ENCODE measurements at places on chromosomes 1 and 21.

DNA sequence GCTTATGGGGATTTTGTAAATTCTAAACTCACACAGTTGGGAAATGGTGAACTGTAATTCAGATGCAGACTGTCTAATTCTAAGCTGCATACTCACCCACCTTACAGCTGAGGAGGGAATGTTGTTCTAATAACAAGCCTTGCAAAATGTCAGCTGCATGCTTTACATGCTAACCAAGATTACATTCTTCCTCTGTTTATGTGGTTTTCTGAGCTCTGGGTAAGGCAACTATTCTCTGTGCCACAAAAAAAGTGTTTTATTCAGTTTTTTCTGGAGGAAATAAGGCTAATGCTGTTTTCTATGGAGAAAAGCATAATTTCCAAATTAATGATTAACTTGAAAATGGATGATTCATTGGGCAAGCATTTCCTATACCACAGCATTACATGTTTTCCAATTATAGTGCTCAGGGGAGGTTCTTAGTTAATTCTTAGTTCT, 64.9 kb downstream of the RGS13 start:
- DNase-seq: no peak

DNA sequence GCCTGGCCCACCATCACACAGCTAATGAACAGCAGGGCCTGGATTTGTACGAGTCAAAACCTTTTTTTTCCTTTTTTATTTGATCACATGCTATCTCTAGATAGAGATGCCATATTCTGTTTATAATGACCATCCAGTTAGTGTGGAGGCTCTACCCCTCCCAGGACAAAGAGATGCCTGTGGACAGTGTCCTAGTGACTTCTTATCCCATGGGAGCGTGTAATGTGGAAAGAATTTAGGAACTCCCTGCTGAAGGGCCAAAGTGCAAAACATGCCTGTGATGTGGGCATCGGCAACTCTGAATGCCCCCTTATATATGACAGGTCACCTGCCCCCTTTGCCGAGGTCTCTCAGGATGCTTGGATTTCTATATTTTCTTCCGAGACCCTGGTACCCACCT, 292.2 kb downstream of the RRAGC start:
- DNase-seq: no peak

DNA sequence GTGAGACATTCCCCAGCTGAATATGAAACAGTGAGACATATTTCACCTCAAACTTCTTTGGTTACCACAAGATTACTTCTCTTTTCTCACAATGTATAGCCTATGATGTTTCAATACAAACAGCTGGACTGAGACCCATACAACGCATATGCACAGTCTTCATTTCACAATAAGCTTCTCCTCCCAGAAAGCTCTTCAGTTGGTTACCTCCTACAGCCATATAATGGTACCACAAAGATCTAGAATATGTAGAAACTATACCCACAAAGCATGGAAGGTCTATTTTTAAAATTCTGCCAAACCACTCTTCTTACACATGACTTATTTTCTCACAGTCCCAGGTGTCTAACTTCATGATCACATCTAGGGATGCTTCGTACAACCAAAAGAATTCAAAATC, 70.8 kb downstream of the JAK1 start:
- DNase-seq: no peak

GRCh38 chr1:233668725-233669294, 54.9 kb downstream of the KCNK1 start:
- no peak for DNase-seq

GRCh38 chr1:227234998-227235405, 83.3 kb downstream of the CDC42BPA start:
- no peak for DNase-seq

DNA sequence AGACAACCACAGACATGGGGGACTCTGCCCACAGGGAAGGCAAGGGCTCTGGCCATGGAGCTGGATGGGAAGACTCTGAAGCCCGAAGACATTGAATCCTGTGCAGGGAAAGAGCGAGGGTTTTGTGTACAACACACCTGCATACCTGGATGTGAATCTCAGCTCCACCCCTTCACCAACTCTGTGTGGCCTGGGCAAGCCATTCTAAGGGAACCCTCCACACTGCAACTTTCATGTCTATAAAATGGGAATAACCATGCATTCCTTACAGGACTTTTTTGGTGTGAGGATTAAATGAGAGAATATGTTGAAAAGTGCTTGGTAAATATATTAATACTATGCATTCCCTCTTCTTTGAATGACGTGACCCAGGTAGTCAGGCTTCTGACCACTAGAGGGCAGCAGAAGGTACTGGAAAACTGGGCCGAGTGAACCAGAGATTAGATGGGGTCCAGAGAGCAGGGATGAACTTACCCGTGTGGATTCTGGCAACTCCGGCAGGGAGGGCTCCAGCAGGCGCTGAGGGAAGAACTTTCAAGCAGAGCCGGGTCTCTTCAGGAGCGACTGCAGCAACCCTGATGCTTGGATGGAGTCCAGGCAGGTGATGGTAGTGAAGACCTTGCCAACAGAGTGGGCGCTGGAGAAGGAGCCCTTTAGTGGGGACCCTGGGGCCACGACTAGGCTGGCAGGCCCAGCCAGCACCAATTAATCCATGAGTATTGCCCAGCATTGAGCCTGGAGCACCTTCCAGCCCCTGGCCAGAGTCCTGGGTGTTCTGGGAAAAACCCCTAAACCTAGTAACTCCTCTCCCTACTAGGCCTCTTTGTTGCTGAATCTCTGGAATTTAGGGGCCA, 834 bp upstream of the ELF3 start:
- peak; percentile 82 for DNase-seq

DNA sequence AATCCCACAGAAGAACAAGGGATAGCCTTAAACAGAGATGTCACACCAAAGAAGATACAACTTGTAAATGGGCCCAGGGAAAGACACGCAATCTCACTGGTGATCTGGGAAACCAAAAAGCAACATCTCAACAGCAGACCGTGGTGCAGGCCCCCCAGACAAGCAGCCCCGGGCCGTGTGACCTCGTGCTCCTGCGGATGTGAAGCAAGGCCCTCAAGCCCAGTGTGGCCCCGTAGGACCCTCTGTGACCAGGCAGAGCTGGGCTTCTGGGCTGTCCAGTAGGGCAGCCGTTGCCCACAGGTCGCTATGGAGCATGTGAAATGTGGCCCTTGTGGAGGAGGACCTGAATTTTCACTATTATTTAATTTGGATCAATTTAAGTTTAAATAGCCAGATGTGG, 34.9 kb upstream of the TMEM52 start:
- no peak for DNase-seq

- DNase-seq: no peak
Measured at GRCh38 chr1:162541619-162542141, 19.8 kb upstream of the UAP1 start.
